ENCODE measurements at places on chromosomes 5 and 9.

DNA sequence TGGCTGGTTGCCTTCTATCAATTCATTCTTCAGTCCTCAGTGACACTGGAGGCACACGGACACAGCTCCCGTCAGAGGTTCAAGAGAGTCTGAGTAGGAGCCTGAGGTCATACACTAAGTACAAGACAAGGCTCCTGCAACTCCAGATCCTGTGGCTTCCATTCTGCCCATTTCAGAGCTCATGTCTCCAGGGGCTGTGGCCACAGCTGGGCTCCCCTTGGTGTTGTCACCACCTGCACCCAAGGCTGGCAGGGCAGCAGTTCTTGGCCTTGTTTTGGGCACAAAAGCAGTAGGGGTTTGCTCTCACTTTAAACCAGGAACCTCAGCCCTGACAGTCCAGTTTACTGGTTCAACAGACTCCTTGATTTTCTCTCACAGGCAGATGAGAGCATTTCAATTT, 189.6 kb downstream of the ICE1 start:
- DNase-seq, result no peak

GRCh38 chr9:123453831-123454321, 97.9 kb downstream of the CRB2 start:
- no peak for DNase-seq

DNA sequence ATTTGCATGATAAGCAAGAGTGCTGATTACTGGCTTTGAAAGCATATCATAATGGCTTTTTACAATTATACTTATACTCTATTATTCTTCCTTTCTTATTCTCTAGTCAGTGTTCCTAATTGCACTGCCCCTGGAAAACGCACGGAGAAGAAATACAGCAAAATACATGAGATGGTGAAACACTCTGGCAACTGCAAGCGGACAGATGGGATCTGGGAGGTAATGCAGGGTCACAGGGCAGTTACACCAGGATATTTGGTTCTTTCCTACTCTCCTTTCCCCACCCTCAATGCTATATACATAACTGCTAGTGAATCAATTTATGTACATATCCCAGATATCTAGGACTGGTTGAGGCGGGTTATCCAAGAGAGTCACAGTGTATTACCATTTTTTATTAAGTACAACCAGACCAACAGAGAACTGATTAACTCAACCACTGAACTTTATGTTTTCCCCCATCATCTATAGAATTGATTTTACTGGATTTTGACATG, 423.7 kb downstream of the ZSWIM6 start:
- no peak for DNase-seq

DNA sequence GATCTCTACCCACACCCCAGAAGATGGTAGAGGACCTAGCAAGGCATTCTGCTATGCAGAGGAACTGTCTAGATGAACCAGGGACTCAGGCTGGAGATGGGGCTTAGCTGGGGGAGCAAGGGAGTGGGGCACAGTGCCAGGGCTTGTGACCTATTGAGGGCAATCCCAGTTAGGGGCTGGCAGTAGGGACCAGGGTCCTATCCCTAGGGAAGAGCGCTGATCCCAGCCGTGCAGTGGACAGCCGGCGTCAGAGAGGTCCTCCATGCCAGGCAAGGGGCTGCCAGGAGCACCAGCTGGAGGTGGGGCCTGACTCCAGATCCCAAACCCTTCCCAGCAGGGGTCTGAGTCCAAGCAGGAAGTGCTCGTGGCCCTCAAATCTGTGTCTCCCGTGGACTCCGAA, 52.7 kb upstream of the NEURL1B start:
- no peak for DNase-seq

DNA sequence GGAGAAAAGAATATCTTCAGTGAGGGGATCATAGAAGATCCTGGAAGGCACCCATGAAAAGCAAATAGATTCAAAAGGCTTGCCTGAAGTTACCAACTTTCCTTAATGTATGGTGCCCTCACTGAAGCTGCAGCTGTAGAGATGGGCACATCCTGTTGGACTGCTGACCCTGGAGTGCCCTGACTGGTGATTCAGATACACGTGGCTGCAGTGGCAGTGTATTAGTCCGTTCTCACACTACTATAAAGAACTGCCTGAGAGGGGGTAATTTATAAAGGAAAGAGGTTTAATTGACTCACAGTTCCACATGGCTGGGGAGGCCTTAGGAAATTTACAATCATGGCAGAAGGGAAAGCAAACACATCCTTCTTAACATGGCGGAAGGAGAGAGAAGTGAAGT, 80.3 kb downstream of the OSMR start:
- no peak for DNase-seq

- DNase-seq, result no peak
Observed at GRCh38 chr9:96342571-96343245, 40.7 kb upstream of the HSD17B3 start.

DNA sequence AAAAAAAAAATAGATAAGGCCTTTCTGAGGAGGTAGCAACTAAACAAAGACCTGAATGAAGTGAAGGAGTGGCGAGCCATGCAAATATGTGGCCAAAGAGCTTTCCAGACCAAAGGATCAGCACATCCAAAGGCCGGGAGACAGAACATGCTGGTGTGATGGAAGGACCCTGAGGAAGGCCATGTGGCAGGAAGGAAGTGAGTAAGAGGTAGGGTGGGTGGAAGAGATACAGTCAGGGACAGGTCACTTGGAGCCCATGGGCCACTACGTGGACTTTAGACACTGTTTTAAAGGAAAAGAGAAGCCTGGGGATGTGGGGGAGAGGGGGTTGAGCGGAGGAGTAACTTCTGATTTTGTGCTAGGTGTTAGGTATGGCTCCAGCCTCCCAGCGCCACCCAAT, 31.3 kb downstream of the SPRY4 start:
- no peak for DNase-seq

GRCh38 chr9:93600504-93600903, 24.1 kb downstream of the PHF2 start:
- DNase-seq, result no peak

DNA sequence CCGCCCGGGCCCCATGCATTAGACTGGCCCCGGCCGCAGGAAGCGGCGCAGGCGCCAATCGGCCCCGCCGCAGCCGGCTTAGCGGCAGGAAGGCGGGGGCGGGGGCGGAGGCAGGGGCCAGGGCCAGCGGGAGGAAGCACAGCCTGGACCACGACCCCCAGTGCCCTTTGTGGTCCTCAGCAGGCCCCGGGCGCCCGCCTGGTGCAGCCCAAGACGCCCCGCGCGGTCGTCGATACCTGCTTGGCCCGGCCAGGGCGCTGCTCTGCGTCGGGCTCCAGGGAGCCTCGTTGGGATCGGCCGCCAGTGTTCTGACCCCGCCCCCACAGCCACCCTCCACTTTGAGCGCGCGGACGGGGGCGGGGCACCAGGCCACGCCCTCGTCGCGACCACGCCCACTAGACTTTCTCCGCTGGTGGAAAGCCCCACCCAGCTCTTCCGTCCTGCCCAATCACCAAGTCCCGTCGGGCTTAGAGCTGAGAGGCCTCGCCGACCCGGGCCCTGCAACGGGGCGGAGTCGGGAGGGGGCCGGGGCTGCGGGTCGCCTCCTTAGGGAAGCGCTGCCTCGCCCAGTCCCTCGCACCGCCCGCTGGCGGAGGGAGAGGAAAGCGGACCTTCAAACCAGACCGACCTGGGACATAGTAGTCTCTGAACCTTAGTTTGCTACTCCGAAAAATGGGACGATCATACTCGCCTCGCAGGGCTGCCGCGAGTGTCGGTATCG, at the start of gene PDLIM7:
TSS of gene PDLIM7 (minus strand) at position 313 of the 721 bp plus-strand sequence. CDS start 1,092 bp downstream, outside the sequence.
- peak; percentile 73 for DNase-seq

DNA sequence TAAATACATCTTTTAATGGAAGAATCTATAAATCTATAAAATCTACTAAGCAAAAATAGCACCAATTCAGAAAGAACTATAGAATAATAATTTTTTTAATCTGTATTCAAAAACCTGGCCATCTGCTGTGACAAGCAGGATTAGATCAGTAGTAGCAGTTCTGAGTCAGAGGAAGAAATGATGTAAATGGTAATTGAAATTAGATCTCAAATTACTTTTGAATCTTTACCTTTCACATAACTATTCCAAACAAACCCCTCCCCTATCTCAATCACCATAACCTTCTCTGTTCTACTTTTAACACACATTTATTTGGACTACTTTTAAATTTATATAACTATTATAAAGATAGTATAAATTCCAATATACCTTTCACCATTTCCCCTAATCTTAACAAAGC, 727.8 kb upstream of the FAM174A start:
- no peak for DNase-seq

DNA sequence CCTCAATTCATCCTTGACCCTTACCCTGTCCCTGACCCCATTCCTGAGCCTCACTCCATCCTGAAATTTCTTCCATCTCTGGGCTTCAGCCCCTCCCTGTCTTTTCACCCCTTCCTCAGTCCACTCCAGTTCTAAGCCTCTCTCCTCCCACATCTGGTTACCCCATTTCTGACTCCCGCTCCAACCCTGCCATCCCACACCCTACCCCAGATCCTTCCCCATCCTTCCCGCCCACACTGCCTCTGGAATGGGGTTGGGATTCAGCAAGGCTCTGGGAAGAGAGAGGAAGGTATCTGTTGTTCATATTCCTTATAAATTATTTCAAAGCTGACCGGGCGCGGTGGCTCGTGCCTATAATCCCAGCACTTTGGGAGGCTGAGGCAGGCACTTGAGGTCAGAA, 29.9 kb upstream of the MVB12B start:
- DNase-seq, result no peak

- DNase-seq, result no peak
Observed at GRCh38 chr5:68332080-68332451, 116.5 kb downstream of the PIK3R1 start.

- DNase-seq, result no peak
Observed at GRCh38 chr5:148343046-148343407, 7.7 kb downstream of the SPINK9 start.

- peak; percentile 21 for DNase-seq
Observed at GRCh38 chr5:34898258-34898895, 16.9 kb downstream of the RAD1 start.

DNA sequence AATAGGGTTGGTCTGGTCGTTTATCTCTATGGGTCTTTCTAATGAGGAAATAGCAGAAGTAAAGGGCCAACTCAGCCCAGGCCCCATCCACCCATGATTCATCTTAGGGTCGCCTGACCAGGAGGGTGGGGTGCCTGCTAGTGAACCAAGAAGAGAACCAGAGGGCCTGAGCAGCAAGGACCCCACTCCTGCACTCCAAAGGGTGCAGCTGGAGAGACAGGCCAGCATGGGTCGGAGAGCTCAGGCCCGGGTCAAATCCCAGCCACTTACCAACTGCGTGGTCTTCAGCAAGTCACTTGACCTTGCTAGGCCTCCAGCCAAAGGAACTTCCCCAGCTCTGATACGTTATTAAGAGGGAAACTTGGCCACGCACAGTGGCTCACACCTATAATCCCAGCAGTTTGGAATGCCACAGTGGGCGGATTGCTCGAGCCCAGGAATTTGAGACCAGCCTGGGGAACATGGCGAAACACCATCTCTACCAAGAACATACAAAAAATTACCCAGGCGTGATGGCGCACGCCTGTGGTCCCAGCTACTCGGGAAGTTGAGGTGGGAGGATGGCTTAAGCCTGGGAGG, 4.3 kb downstream of the BBLN start:
- DNase-seq, result no peak

- DNase-seq, result no peak
Observed at GRCh38 chr9:113397203-113397631, 3.9 kb downstream of the ALAD start.

GRCh38 chr5:79929095-79929494, 62.0 kb downstream of the MTX3 start:
- DNase-seq, result peak; percentile 61
